ENCODE measurements at places on chromosomes 7 and 10.

GRCh38 chr10:71694567-71694968 is 25.0 kb downstream of the C10orf105 start:
- DNase-seq = no peak

DNA sequence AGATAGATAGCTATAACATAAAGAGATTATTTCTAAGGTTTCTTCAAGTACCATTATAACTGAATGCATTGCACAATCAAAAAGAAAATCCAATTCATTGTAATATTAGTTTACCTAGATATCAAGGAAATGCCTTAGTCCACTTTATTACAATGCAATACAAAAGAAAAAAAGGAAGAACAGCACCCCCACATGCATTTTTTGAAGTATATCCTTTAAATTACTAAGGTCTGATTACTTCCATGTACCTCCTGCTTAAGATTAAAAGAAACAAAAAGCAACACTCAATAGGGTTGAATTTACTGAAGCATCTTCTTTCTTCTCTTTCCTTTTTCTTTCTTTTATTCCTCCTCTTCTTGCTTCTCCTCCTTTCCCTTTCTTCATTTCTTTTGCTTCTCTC is 973.8 kb upstream of the LRRTM3 start:
- no peak for DNase-seq

DNA sequence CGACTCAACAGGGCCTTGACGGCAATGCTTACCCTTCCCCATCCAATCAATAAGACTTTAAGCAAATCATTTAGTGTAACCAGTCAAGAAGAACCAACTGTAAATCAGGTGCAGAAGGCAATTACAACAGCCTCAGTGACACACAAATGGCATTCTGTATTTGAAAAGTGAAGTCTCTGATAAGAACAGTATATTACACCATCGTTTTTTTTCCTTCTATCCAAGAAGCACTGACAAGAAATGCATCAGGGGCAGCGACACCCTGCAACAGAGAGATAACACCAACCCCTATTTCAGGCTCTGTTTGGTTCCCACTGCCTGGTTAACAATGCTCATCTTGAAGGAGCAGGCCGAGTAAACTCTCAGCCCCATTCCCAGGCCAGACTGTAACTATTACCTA is 204.0 kb upstream of the AOAH start:
- no peak for DNase-seq

DNA sequence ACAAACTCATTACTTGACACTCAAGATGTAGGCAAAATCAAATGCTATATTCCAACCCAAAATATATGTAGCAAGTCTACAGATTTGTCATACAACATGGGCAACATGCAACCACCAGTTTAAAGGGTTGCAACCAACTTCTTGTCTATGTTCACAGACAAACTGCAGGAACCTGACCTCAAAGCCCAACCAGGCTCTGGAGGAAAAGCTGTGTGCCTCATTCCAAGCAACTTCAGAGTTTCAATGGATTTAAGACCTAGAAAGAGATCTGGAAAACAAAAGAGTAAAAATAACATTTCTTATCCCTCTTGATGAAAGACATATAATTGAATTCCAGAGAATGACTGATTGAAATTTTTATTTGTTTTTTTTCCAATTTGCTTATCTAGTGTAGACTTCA is 300.5 kb upstream of the ETV1 start:
- no peak for DNase-seq

DNA sequence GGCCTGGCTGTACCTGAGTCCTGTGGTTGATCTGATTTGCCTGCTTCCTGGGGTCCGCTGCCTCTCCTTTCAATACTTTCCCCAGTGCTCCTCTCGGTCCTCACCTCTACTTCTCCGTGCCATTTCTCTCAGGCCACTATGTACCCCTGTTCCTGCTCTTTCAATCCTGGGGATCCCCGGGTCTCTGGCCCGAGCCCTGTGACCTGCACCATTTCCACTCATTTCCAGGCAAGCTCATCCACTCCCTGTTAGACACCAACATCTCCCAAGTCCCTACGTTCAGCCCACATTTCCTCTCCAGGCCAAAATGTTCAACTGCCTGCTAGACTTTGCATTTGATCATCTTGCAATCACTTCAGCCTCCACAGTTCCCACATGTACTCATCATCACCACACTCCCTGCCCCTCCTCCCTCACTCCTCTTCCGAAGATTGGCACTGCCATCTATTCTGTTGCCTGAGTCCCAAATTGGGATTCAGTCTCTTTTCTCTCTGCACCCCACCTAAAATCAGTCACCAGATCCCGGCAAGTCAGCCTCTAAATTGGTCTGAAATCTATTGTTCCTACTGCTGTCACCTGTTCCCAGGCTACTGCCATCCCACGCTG is 34.4 kb upstream of the ZMIZ1 start:
- DNase-seq = no peak

DNA sequence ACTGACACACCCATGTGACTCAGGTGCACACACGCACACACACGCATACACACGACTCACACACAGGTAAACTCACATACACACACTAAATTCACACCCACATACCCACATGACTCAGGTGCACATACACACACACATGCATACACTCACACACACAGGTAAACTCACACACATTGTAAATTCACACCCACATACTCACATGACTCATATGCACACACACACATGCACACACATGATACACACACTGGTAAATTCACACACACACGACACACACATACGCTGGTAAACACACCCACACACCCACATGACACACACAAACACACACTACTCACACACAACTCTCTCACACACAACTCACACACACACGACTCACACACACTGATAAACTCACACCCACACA is 63.6 kb downstream of the TCERG1L start:
- no peak for DNase-seq

- DNase-seq = no peak
Measured at GRCh38 chr10:95790982-95791381, 35.0 kb downstream of the ENTPD1 start.

DNA sequence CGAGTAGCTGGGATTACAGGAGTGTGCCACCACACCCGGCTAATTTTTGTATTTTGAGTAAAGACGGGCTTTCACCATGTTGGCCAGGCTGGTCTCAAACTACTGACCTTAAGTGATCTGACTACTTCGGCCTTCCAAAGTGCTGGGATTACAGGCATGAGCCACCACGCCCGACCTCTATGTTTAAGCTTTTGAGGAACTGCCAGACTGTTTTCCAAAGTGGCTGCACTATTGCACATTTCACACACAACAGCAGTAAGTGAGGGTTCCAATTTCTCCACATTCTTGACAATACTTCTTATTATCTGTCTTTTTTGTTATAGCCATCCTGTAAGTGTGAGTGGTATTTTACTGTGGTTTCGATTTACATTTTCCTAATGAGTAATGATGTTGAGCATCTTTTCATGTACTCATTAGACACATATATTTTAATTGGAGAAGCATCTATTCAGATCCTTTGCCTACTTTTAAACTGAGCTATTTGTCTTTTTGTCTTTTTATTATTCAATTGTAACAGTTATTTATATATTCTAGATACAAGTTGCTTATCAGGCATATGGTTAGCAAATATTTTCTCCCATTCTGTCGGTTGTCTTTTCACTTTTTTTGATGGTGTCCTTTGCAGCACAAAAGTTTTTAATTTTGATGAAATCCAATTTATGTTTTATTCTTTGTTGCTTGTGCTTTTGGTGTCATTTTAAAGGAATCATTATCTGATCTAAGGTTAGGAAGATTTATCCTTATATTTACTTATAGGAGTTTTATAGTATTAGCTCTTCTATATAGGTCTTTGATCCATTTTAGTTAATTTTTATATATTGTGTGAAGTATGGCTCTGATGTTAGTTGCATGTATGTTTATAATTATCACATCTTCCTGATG is 12.8 kb upstream of the IRF5 start:
- DNase-seq = no peak

GRCh38 chr10:19728376-19728775 is 87.9 kb upstream of the PLXDC2 start:
- no peak for DNase-seq

GRCh38 chr7:4634166-4634565 is 47.9 kb upstream of the FOXK1 start:
- no peak for DNase-seq

Measured in NCI-H2171 treated with DMSO at 0.1 percent for 48 hours (cell line).